Small intestine (tissue), 16 donors: ENCODE measurements at places on chromosomes 1 and 21.

GRCh38 chr1:51950701-51951100 lies 39.8 kb downstream of the RAB3B start:
- no peak for DNase-seq

DNA sequence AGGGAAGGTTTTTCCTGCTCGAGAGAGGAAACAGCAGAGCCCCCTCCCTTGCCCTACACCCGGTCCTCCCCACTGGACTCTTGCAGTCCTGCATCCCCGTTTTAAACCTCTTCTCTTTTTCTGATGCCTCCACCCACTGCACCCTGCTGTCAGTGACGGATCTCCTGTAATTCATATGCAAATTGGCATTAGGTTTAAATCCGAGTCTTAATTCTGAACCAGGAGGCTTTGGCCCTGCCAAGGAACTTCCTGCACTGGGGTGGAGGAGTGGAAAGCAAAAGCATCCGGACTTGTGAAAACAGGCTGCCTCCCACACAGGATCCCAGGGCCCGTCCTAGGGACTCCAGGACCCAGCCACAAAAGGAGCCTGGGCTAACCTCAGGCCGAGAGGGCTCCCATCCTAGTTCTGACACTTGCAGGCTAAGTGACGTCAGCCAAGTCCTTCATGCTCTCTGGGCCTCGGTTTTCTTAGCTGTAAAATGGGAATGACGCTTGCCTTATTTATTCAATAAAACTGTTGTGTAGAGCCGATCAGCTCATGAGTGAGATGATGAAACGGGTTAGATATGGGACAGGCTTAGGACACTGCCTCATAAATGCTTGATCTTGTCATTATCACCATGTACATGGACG lies 613.3 kb downstream of the AJAP1 start:
- no peak for DNase-seq

DNA sequence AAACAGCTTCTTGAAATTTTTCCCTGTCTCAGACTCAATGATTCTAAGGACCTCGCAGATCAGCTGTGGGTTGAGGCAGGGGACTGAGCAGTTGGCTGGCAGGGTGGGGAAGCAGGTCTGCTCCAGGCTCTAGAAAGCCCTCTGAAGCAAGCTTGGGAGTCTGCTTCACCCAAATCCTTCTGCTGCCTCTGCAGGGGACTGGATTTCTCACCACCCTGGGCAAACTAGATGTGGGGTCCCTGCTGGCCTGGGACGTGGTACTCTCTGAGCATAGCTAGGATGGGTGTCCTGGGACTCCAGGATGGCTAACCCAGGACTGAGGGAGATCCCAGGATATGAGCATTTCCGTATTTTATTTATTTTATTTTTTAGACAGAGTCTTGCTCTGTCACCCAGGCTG lies 89.3 kb downstream of the LAMC2 start:
- DNase-seq, result no peak

DNA sequence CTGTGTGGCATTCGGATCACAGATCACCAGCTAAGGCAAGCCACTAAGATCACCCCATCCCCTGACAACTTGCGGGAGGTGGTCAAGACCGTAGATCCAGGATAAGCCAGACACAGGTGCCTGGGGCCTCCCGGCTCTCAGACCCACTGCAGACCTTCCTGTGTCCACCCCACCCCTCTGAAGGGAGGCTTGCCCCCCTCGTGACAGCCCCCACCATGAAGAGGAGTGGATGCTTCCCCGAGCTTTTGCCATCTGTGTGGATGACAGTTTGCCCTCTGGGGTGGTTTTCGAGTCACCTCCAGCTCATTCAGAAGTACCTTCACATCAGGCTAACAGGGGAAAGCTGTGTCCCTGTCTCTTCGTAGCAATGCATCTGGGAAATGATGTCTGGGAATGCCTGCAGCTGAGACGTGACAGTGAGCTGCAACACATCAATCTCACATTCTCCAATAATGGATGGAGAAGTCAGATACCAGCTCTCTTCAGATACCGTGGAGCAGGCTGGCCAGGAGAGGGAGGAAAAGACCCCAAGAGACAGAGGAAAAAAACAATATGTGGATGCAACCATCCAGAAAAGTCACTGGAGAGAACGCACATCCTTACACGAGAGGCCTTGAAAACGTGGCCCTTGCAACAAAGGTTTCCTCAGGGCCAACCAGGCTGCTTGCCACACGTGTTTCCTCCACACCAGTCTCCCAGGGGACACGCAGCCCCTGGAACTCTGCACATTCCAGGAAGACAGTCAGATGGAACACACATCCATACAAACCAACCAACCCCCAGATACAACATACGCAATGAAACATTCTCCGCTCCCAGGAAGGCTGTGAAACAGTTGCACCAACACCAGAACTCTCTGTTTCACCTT lies 20.4 kb upstream of the FHAD1 start:
- DNase-seq, result no peak

- DNase-seq, result no peak
Observed at GRCh38 chr1:220572416-220572815, 44.5 kb downstream of the MARK1 start.
